Liver (tissue), 10 donors: ENCODE measurements at places on chromosomes 13 and 19. TPM values are rescaled to one million over a fixed set of nuclear protein-coding genes. Genes with fewer than 3 reads are reported as not detected.
A peak's percentile ranks its signal among the peaks of the same experiment; 100 is the strongest.

Gene PNMA8B
- total RNA-seq, result 0.51 TPM

Gene EEF1AKMT1
- 4.7 TPM for total RNA-seq

DNA sequence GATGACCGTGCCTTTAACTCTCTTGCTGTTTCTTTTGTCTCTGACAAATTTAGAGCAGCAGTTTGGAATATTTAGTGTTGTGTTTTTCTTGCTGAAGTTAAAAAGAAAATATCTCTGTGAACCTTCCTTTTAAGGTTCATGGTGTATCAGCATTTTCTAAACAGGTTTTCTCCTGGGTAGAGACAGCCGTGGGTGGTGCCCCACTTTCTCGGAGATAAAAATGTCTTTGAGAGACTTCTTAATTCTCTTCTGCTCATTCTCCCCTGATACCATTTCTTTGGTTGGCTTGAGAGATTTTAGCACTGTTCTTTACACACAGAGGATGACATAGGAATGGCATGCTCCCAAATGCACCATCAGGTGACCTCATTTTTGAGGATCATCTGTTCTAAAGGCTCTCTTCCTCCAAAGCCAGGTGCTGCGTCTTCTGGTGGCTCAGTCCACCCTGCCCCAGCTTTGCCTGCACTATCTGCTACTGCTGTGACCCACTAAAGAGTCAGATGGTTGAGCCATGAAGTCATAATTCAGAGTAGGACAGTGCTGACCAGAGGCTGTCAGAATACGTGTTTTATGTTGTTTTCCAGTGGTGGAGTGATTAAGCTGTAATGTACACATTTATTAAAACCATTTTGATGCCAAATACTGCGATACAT lies 90.3 kb upstream of the SLC10A2 start:
- no peak for DNase-seq
- H3K27me3 ChIP-seq, result no peaks in the 10 kb centered on the region
- H3K4me3 ChIP-seq, result no peak overlapping the region
- no peaks in the 10 kb centered on the region for H3K4me1 ChIP-seq
- no peaks in the 10 kb centered on the region for H3K36me3 ChIP-seq

- H3K4me3 ChIP-seq, result no peak overlapping the region
- no peaks in the 10 kb centered on the region for H3K36me3 ChIP-seq
- H3K27me3 ChIP-seq, result no peaks in the 10 kb centered on the region
- no peak overlapping the region for H3K27ac ChIP-seq
- no peak for DNase-seq
These were observed 44.4 kb downstream of the COMP start for GRCh38 chr19:18746401-18747325.

GRCh38 chr13:66915596-66916185 lies 314.4 kb downstream of the PCDH9 start:
- H3K4me1 ChIP-seq, result no peaks in the 10 kb centered on the region
- no peak overlapping the region for H3K27ac ChIP-seq
- no peaks in the 10 kb centered on the region for H3K27me3 ChIP-seq
- H3K36me3 ChIP-seq, result no peaks in the 10 kb centered on the region

DNA sequence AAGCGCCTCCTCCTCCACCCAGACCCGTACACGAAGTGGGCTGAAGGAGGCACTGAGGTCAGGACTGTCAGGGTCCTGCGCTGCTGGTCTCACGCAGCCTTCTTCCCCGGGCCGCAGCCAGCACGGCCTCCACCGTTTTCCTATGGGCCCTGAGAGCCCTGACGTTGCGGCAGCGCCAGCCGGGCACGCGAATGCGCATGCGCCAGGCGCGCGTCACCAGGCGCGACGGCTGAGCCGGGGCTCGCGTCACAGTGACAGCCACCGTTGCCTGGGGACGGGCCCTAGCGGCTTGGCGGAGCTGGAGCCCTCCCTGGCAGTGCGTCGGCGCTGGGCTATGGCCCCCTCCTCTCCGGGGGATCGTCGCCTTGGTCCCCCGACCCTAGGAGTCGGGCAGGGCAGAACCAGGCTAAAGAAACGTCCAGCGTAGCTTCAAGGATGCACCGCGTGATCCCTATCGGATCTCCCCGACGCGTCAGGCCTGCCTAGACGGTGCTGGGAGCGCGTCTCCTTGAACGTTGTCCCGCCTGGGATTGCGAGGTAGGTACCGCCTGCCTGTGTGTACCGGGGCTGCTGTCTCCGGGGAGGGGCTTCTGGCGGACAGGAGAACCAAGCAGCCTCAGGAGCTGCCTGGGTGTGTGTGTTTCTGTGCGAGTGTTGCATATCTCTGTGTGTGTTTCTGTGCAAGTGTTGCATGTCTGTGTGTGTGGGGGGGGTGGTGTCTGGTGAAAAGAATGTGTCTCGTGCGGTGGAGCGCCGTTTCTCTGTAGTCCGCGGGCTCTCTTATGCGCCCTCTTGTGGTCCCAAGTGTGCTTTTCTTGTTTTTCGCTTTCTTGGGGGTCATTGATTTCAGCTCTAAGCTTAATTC lies 43.2 kb downstream of the ZNF571 start:
- H3K27me3 ChIP-seq, result no peaks in the 10 kb centered on the region
- peak overlapping the region; percentile 59 for H3K4me3 ChIP-seq
- H3K36me3 ChIP-seq, result no peaks in the 10 kb centered on the region
- peak; percentile 58 for DNase-seq
- H3K27ac ChIP-seq, result no peak overlapping the region
- no peaks in the 10 kb centered on the region for H3K4me1 ChIP-seq
